ENCODE measurements at places on chromosomes 2 and 18.

DNA sequence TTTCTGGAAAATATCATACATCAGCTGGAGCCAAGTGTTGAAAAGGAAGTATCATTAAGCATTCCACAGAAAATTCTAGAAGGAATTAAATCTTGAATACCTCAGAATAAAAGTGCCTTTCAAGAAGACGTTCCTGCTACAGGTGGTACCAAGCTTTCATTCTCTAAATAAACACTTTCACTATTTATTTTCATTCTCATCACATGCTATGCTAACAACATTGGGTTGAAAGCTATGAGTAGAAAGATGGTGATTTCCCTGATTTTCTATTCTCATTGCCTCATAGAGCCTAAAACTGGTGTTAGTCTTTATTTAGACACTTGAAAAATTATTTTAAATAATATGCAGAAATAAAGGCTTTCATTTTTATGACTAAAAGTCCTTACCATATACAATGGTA is 324.7 kb downstream of the LRP1B start:
- no peak for DNase-seq

- no peak for DNase-seq
Observed at GRCh38 chr2:211204456-211204855, 648.1 kb downstream of the CPS1 start.

DNA sequence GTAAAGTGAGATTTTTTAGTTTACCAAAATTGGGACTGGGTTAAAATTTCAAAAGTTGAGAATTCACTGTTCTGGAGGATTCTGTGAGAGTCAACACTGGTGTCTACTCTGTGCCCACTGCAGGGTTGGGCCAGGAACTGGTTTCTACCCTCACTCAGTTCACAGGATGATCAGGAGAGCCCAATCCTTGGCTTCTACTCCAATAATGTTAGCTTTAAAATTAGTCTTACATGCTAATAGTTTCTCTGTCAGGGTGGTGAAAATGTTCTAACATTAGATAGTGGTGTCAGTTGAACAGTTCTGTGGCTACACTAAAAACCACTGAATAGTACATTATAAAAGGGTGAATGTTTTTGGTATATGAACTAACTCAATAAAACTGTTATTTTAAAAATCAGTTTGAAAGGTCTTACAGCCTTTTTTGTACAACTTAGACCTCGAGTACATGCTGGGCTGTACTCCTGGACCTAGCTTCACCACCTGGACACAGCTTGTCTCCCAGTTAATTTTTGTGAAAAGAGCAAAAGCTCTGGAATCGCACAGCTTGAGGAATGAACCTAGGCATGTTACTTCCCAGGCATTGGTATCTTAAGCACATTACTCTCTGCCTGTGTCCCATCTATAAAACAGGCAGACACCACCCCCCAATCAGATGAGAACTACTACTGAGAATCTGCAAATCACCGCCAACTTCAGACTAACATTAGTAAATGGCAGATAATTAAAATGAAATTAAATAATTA is 44.4 kb downstream of the ACVR1 start:
- DNase-seq, result no peak

DNA sequence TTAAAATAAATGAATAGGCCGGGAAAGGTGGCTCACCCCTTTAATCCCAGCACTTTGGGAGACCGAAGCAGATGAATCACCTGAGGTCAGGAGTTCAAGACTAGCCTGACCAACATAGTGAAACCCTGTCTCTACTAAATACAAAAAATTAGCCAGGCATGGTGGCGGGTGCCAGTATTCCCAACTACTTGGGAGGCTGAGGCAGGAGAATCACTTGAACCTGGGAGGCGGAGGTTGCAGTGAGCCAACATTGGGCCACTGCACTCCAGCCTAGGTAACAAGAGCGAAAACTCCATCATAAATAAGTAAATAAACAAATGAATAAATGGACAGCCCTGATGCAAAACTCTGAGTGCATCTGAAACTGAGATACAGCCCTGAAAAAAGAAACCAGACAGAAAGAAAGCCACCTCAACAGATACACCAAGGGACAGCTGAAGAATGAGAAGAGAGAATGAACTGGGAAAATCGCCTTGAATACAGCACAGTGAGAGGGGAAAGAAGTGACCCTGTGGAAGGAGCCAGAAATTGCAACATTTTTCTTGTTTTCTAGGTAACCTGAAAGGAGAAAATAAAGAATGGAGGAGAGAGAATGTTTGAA is 64.4 kb downstream of the TRABD2A start:
- DNase-seq, result no peak

DNA sequence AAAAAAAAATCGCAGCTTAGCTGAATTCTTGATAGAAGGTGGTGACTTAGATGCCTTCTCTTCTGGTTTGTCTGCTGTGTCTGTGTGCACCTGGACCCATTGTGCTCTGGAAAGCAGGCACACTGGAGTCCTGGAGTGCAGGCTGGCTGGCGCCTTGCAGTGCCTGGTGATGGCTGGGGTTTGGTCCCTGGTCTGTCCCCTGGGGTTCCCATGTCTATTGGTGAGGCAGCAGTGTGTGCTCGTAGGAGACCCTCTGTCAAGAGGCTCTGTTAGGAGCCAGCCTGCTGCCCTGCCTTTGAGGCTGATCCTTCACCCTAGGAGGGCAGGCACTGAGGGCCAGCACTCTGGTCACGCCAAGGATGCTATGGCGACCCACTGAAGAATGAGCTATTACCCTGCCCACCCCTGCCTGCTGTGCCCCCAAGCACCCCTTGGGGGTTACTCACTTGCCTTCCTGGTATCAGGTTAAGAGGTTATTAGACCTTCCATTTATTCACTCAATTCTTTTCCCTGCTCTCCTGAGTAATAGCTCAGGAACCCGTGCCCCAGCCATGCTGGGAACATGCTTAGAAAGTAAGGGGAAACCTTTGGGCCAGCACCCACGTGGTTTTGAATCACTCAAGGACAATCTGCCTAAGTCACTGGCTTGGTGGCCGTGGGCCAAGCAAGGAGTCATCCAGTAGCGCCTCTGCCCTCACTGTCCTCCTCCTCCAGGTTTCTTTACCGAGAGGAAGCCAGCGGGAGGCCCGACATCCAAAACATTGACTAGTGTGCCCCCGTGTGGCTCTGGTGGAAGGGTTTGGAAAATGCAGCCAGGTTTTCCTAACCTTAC is 284.5 kb downstream of the PRKCE start:
- peak; percentile 98 for DNase-seq

DNA sequence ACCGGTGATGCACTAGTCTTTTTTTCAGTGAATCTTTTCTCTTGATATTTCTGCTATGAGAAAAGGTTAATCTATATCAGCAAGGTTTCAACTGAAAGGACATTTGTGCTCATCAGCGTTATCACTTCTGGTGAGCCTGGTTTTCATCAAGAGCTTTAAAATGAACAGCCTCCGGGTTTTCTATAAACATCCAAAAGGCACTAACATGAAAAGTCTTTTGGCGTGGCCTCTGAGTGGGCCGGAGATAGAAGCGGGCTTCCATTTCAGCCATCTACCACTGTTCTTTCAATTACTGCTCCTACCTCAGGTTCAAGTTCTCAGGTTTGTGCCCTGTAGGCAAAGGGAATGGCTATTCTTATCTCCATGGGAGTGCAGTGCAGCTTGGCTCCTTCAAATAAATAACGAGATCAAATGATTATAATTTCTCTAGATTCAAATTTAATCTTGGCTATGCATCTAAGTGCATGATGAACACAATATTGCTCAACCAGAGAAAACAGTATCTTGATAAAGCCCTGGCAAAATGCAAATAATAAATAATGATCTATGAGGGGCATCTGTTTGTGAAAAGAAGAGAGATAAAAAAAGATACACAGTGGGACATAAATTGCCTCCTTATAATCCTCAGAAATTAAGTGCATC is 314.8 kb downstream of the CDH2 start:
- no peak for DNase-seq

DNA sequence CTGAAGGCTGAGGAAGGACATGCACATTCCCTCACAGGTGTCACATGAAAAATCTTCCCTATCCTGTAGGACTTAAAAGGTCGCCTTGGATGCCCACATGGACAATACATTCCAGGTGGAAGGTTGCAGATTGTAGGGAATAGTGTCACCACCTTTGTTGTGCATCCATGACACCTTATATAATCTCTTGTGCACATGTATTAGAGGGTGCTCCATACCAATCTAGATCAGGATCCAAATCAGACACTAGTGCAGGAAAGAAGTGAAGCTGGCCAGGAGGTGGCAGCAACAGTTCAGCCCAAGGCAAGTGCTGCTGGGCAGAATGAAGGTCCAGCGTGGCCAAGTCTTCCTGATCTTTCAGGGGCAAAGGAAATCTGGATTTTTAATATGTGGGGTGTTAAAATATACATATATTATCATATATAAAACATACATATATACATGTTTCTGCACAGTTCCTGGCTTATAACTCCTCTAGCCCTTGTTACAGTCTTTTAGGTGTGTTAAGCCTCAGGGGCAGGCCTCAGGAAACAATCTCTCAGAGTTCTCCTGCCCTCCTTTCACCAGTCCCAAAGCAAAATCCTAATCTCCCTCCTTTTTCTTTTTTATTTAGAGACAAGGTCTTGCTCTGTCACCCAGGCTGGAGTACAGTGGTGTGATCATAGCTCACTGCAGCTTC is 16.6 kb downstream of the NIF3L1 start:
- DNase-seq, result peak; percentile 57

GRCh38 chr2:28270456-28271152 is 122.1 kb upstream of the FOSL2 start:
- DNase-seq, result no peak

DNA sequence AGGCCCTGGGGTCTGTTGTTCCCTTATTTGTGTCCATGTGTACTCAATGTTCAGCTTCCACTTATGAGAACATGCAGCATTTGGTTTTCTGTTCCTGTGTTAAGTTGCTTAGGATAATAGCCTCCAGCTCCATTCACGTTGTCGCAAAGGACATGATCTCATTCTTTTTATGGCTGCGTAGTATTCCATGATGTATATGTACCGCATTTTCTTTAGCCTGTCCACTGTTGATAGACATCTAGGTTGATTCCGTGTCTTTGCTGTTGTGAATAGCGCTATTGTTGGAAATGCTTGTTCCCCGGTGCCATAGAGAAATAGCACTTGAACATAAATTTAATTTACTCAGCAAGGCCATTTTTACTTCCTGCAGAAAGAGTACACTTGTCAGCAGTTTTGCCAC is 51.3 kb upstream of the EPAS1 start:
- DNase-seq, result no peak

GRCh38 chr2:68127358-68128242 is 30.1 kb upstream of the PNO1 start:
- no peak for DNase-seq

DNA sequence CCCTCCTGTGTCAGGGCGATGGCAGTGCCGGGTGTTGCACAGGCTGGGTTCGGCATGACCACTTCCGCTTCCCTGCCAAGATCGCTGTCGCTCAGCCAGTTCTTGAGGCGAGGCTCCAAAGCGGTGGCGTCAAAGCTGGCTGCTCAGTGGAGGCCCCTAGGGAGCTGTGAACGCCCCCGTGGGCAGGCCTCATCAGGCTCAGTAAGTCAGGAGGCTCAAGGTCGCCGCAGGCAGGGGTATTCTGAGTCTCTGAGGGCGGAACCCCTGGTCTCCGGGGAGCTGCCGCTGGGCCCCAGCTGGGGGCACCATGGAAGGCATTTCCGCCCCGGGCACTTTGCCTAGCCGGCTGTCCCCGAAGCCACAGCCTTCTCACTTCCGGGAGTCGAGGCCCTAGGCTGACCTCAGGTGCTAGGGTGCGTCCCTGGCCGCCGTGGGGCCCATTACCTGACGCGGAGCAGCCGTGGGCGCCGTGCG is 210.4 kb downstream of the SOCS6 start:
- no peak for DNase-seq

DNA sequence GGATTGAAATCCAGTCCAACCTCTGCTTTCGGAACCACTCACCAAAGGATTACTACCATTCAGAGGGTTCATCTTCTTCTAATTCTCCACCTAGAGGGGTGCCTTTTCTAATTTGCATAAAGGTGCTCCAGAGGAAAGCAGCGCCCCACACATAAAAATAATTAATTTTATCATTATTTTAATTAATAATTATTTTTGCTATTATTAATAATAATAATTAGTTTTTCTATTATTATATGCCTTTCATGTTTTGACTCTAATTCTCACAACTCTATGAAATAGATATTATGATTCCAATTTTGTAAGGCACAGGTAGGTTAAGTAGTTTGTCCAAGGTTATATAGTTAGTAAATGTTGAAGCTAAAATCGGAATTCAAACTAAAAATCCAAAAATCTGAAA is 51.9 kb downstream of the UNC80 start:
- no peak for DNase-seq

DNA sequence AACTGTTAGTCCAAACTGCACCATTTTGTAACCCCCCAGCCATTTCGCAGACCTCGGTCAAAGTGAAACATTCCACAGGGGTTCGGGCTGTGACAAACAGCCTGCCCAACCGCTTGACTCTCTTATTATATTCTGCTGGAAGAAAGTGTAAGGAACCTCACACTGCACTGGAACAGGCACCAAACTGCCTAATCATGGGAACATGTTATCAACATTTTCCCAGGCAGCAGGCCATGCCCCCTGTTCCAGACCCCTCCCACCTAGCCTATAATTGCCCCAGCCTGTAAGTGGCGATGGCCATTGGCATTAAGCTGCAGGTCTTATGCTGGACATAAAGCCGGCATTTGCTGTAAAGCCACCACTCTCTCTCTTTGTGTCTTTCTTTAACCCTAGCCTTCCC is 16.9 kb downstream of the LYG2 start:
- DNase-seq, result no peak

DNA sequence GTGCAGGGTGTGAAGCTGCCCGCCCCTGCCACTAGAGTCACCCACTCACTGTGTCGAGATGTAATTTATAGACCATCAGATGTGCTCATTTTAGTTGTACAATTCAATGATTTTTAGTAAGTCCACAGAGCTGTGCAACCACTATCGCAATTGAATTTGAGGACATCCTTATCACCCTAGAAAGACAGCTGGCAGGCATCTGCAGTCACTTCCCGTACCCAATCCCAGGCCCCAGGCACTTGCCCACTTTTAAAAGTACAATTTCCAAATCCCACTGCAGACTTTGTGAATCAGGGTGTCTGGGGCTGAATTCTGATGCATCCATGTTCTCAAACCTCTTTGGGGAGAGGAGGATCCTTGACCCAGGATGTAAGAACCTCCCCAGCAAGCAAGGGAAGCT is 521.3 kb upstream of the SALL3 start:
- no peak for DNase-seq

DNA sequence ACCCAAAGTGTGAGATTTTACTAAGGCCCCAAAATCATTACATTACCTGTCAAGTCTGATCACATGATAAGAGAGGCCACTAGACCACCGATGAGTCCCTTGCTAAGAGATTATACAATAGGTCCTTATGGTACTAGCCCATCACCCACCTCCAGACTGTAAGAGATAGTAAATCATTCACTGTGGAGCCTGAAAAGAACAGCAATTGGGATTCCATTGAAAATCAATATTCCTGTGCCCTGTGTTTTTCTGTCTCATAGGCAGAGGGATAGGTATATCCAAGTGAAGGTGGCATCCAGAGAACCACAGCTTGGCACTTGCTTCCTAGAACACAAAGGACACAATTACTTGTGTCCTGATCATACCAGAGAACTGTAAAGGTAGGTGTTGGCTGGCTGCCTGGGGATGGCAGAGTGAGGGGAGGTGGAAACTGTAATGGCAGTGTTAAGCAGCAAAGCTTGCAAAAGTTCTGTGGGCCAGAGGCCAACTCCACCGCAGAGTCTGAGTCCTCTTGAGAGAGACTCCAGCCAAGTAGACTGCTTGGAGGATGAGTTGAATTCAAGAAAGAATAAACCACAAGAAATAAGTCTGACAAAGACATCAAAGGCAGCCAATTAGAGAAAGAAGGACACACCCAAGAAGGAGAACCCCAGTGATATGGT is 102.0 kb upstream of the PIEZO2 start:
- DNase-seq, result no peak

GRCh38 chr2:207135801-207136457 is 29.8 kb downstream of the KLF7 start:
- DNase-seq, result no peak

GRCh38 chr18:56933472-56933871 is 213.4 kb upstream of the BOD1L2 start:
- no peak for DNase-seq

Data from NCI-H524 (cell line).